ENCODE measurements at places on chromosomes 5 and 9. TPM values are rescaled to one million over a fixed set of nuclear protein-coding genes. Genes with fewer than 3 reads are reported as not detected.

DNA sequence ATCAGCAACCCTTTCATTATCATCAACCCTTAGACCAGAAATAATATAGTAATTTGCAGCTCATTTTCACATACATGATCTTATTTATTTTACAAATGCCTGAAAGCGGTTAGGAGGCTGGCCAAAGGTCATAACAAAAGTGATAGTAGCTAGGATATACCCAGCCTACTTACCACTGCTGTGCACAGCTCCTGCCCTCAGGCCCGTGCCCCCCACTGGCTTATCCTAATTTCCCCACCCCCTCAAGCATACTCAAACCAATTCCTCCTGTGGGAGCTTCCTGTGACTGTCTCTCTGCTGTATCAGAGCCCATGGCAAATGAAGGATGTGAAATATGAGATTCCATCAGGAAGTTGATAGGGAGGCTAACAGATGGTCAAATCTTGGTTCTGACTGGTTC is 14.8 kb downstream of the FAM219A start:
- H3K27ac ChIP-seq, result no peak overlapping the region
- H3K27me3 ChIP-seq, result no peaks in the 10 kb centered on the region
- H3K4me1 ChIP-seq, result no peaks in the 10 kb centered on the region

DNA sequence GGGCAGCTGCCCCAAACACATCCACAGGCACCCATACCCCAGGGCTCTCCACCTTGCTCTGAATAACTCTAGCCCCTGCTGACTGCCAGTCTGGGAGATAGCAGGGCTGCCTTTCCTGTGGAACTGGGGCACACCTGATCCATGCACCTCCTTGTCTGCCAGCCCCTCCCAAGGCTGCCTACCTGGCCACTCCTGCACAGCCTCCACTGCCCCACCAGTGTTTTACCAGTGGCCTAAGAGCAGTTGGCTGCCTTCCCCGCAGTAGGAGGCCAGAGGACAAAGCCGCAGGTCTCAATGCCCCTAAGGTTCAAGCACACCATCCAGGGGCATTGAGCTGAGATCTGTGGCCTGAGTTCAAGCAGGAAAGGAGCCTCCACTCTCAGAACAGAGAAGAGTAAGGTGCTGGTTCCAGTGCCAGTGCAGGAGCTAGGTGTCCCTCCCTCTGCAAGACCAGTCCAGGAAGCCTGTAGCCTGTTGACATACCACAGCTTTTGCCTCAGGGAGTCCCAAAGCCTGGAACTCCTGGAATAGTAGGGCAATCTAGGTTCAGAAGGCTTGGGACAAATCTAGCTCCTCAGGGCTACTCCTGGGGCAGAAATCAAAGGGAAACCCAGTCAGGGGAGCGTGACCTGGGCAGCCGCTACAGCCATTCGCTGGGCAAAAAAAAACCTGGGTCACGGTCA is 514.5 kb upstream of the PTGER4 start:
- no peaks in the 10 kb centered on the region for H3K27me3 ChIP-seq
- DNase-seq, result no peak
- H3K4me1 ChIP-seq, result no peaks in the 10 kb centered on the region

DNA sequence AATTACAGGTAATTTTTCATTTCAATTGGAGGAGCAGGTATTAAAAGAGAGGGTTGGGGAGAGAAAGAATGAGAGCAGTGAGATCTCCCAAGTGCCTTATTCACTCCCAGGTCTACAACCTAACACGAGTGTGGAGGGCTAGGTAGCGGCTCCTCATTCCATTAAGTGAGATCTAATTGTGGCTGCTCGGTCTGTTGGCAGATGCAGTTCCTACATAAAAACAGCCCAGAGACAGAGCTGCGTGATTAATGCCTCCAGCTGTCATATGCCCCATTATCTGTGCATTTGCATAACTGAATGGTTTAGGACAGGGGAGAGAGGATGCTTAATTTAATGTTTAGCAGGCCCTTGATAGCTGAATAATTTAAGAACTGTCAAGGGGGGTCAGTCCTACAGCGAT is 100.5 kb downstream of the PSAT1 start:
- H3K27ac ChIP-seq, result no peak overlapping the region
- no peak overlapping the region for H3K4me3 ChIP-seq
- H3K4me1 ChIP-seq, result no peaks in the 10 kb centered on the region

GRCh38 chr9:122126331-122127261 is 33.0 kb downstream of the NDUFA8 start:
- H3K36me3 ChIP-seq, result no peaks in the 10 kb centered on the region
- peaks cover 2% of the 10 kb centered on the region for H3K27me3 ChIP-seq
- peaks cover 12% of the 10 kb centered on the region for H3K4me1 ChIP-seq
- peak overlapping the region; percentile 42 for H3K4me3 ChIP-seq
- H3K27ac ChIP-seq, result no peak overlapping the region
- DNase-seq, result no peak

DNA sequence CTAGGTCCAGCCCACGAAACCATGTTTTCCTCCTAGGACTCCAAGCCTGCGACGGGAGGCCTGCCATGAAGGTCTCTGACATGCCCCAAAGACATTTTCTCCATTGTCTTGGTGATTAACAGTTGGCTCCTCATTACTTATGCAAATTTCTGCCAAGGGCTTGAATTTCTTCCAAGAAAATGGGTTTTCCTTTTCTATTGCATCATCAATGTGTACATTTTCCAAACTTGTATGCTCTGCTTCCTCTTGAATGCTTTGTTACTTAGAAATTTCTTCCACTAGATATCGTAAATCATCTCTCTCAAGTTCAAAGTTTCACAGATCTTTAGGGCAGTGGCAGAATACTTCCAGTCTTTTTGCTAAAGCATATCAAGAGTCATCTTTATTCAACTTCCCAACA is 1792.7 kb upstream of the CDH9 start:
- no peak overlapping the region for H3K27ac ChIP-seq
- H3K4me3 ChIP-seq, result no peak overlapping the region
- H3K36me3 ChIP-seq, result no peaks in the 10 kb centered on the region
- no peaks in the 10 kb centered on the region for H3K4me1 ChIP-seq
- no peak for DNase-seq

DNA sequence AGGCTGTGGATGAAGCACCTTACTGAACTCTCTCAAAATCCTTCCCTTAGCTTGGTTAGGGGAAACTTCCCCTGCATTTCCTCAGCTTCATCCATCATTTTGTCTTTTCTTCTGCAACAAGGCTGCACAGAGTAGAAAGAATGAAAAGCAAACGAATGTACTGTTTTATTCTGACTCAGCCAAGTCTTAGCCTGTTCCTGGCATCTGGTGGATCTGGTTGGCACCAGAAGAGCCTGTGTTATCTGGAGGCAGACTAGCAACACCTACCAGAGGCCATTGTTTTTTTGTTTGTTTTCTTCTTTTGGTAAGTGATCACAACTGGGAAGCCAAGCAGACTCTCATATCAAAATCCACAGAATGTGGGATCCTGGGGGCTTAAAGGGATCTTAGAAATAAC is 200.7 kb downstream of the FANCC start:
- no peak overlapping the region for H3K4me3 ChIP-seq
- DNase-seq, result no peak
- peak overlapping the region; percentile 59 for H3K27ac ChIP-seq

DNA sequence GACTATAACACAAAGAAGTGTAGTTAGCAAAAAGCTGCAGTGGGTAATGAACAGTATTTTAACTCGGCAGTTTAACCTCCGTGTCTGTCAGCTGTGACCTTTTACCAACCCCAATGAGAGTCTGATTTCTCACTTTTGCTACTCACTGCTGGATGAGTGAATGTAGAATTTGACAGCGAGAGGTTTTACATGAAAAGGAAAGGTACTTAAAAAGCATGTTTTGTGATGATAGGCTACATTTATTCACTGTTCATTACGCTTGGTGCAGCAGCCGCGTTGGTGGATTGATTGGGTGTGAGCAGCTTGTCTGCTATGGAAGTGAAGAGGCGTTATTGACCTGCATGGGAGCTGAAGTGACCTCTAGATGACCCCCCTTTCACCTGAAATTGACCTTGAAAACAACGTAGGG is 867.7 kb downstream of the NR2F1-AS1 start:
- H3K36me3 ChIP-seq, result no peaks in the 10 kb centered on the region
- DNase-seq, result no peak
- H3K27me3 ChIP-seq, result no peaks in the 10 kb centered on the region
- no peak overlapping the region for H3K4me3 ChIP-seq
- H3K27ac ChIP-seq, result no peak overlapping the region

DNA sequence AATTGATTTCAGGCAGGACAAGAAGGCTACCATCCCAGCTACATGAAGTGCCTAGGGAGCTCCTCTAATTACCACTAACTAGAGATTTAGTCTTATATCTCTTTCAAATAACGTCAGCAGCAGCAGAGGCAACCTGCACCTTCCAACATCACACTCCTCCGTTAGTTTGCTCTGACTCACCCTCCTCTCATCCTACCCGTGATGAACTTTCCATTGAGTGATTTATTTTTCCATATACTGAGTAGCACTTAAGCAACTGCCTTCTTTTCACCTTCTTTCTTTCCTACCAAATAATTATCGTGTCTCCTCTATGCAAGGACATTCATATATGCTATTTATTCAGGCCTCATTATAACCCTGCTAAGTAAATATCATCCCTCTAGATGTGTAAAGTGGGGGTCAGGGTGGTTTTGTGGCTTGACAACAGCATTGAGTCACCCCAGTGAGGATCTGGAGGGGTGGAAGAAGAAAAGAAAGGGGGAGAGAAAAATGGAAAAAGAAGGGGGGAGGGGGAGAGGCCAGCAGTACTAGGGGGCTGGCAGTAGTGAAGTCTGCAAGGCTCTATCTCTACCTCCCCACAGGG is 64.6 kb upstream of the CAST start:
- H3K27ac ChIP-seq, result no peak overlapping the region
- H3K4me1 ChIP-seq, result no peaks in the 10 kb centered on the region
- no peak overlapping the region for H3K4me3 ChIP-seq
- no peaks in the 10 kb centered on the region for H3K36me3 ChIP-seq

- no peaks in the 10 kb centered on the region for H3K27me3 ChIP-seq
- no peak overlapping the region for H3K27ac ChIP-seq
- no peak for DNase-seq
Measured at GRCh38 chr5:65191554-65192135, 290.1 kb downstream of the ADAMTS6 start.

- no peak overlapping the region for H3K4me3 ChIP-seq
- no peak overlapping the region for H3K27ac ChIP-seq
- H3K36me3 ChIP-seq, result no peaks in the 10 kb centered on the region
- DNase-seq, result no peak
- no peaks in the 10 kb centered on the region for H3K27me3 ChIP-seq
- H3K4me1 ChIP-seq, result no peaks in the 10 kb centered on the region
Measured at GRCh38 chr5:173395257-173395932, 67.2 kb upstream of the STC2 start.

DNA sequence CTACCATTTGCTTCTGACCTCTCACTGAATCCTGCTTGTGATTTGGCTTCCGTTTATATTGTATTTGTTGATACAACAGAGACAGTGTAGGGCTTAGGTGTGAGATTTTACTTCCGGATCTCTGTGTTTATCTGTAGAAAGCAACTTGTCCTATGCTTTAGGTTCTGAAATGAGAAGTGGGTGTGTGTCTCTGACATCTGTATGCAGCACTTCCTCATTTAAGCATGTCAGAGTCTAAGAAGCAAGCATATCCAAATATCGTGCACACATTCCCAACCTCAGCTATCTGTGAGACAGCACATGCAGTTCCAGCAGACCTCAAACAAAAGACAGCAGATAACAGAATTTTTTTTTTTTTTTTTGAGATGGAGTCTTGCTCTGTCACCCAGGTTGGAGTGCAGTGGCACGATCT is 16.3 kb downstream of the KLF9 start:
- no peak overlapping the region for H3K27ac ChIP-seq
- no peaks in the 10 kb centered on the region for H3K27me3 ChIP-seq
- H3K36me3 ChIP-seq, result no peaks in the 10 kb centered on the region
- H3K4me1 ChIP-seq, result peaks cover 13% of the 10 kb centered on the region

ENTREP1 gene
- 4.2 TPM for total RNA-seq

BRINP1 gene
- total RNA-seq, result not detected

TJP2 gene
- total RNA-seq, result 154 TPM

TMEM215 gene
- total RNA-seq, result 0.75 TPM

WWC1 gene
- not detected for total RNA-seq

SPINK5 gene
- total RNA-seq, result not detected

SLC27A6 gene
- total RNA-seq, result 0.43 TPM
